ENCODE measurements at places on chromosomes 6 and 20. TPM values are rescaled to one million over a fixed set of nuclear protein-coding genes. Genes with fewer than 3 reads are reported as not detected.

GRCh38 chr6:12039540-12040459, 27.7 kb downstream of the HIVEP1 start:
- DNase-seq = no peak
- no peak overlapping the region for H3K4me3 ChIP-seq
- no peaks in the 10 kb centered on the region for H3K27me3 ChIP-seq
- H3K36me3 ChIP-seq = peaks cover 59% of the 10 kb centered on the region
- peaks cover 50% of the 10 kb centered on the region for H3K4me1 ChIP-seq

GRCh38 chr6:28635547-28636158, 110.0 kb downstream of the GPX5 start:
- H3K36me3 ChIP-seq = peaks cover 2% of the 10 kb centered on the region
- no peak overlapping the region for H3K27ac ChIP-seq
- no peak for DNase-seq
- H3K27me3 ChIP-seq = peaks cover 59% of the 10 kb centered on the region

GRCh38 chr6:15145821-15146220, 100.0 kb upstream of the JARID2 start:
- H3K27me3 ChIP-seq = no peaks in the 10 kb centered on the region
- peaks cover 2% of the 10 kb centered on the region for H3K4me1 ChIP-seq
- no peaks in the 10 kb centered on the region for H3K36me3 ChIP-seq
- no peak overlapping the region for H3K27ac ChIP-seq
- H3K4me3 ChIP-seq = no peak overlapping the region
- no peak for DNase-seq

LPA gene
- not detected for total RNA-seq

OPN5 gene
- total RNA-seq = not detected

SIRPB1 gene
- 1.6 TPM for total RNA-seq

- no peak for DNase-seq
- no peak overlapping the region for H3K4me3 ChIP-seq
- no peak overlapping the region for H3K27ac ChIP-seq
- H3K27me3 ChIP-seq = peaks cover 24% of the 10 kb centered on the region
Measured at GRCh38 chr6:139635401-139636130, 261.1 kb upstream of the CITED2 start.

PI3 gene
- not detected for total RNA-seq

CASS4 gene
- 4.6 TPM for total RNA-seq

DNA sequence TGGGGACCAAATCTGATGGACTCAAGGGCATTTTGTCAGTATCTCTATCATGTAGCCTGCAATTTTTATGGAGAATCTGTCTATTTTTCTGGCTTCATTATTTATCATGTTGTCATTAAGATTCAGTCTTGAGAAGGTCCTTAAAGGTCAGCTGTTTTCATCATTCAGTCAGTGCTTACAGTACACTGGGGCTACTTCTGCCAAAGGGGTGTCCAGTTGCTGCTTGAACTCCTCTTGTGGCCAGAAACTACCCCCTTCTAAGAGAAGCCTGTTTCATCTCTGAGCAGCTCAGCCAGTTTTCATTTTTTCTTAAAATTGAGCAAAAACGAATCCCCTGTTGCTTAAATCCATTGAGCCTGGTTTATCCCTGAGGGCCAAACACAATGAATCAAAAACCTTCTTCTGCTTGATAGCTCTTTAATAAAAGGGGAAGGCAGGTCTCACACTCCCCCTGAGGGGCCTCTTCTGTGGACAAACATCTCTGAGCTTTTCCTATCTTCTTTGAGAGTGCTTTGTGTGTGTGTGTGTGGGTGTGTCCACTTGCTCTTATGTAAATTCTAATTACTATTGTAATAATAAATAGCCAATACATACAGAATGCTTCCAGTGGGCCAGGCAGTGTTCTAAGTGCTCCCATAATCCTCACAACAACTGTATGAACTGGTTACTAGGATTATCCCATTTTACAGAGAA, 172.2 kb downstream of the PLCB1 start:
- H3K4me1 ChIP-seq = peaks cover 4% of the 10 kb centered on the region
- no peak overlapping the region for H3K27ac ChIP-seq
- H3K27me3 ChIP-seq = peaks cover 6% of the 10 kb centered on the region
- H3K4me3 ChIP-seq = no peak overlapping the region
- no peaks in the 10 kb centered on the region for H3K36me3 ChIP-seq

DNA sequence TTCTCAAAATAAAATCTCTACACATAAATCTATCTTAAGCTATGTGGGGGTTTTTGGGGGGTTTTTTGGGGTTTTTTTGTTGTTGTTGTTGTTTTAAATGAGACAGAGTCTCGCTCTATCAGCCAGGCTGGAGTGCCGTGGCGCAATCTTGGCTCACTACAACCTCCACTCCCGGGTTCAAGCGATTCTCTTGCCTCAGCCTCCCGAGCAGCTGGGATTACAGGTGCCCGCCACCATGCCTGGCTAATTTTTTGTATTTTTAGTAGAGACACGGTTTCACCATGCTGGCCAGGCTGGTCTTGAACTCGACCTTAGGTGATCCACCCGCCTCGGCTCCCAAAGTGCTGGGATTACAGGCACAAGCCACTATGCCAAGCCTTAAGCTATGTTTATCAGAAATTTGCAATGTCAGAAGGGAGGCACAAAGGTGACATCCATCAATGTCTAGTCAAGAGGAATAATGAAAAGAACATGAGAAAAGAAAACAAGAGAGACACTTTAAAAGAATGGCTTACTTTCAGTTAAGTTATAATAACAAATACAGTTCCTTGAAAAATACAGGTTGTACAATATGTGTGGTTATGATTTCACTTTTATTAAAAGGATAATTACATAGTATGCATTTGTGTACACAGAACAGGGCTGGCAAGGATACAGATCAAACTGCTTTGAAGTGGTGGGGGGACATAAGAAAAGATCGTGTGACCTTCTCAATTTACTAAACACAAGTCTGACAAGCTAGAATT, 28.6 kb downstream of the SLC23A2 start:
- H3K4me1 ChIP-seq = peaks cover 17% of the 10 kb centered on the region
- peak overlapping the region; percentile 85 for H3K27ac ChIP-seq
- H3K4me3 ChIP-seq = peak overlapping the region; percentile 69
- no peaks in the 10 kb centered on the region for H3K27me3 ChIP-seq
- peaks cover 24% of the 10 kb centered on the region for H3K36me3 ChIP-seq

- H3K36me3 ChIP-seq = peaks cover 15% of the 10 kb centered on the region
- no peaks in the 10 kb centered on the region for H3K27me3 ChIP-seq
- no peak overlapping the region for H3K27ac ChIP-seq
- peak; percentile 28 for DNase-seq
Measured at GRCh38 chr20:7770578-7770977, 169.7 kb downstream of the HAO1 start.

SYCP2L gene
- total RNA-seq = 0.11 TPM

ZGPAT gene
- total RNA-seq = 29.0 TPM

GRCh38 chr6:132813173-132813856, 1.1 kb upstream of the RPS12 start:
- H3K36me3 ChIP-seq = peaks cover 43% of the 10 kb centered on the region
- peak; percentile 30 for DNase-seq
- H3K27me3 ChIP-seq = peaks cover 24% of the 10 kb centered on the region
- H3K27ac ChIP-seq = peak overlapping the region; percentile 95

TBXT gene
- total RNA-seq = not detected

GRCh38 chr6:112145080-112145573, 57.7 kb downstream of the FAM229B start:
- no peaks in the 10 kb centered on the region for H3K4me1 ChIP-seq
- H3K27ac ChIP-seq = no peak overlapping the region
- H3K36me3 ChIP-seq = no peaks in the 10 kb centered on the region
- peaks cover 15% of the 10 kb centered on the region for H3K27me3 ChIP-seq

ACTL10 gene
- 2.6 TPM for total RNA-seq

PSORS1C2 gene
- not detected for total RNA-seq

PCSK2 gene
- total RNA-seq = not detected

BRPF3 gene
- 20.2 TPM for total RNA-seq

- no peak overlapping the region for H3K27ac ChIP-seq
- no peak for DNase-seq
- H3K4me3 ChIP-seq = no peak overlapping the region
Measured at GRCh38 chr6:93964321-93964720, 545.0 kb upstream of the EPHA7 start.

BFSP1 gene
- 0.51 TPM for total RNA-seq

FAM162B gene
- not detected for total RNA-seq

- peaks cover 1% of the 10 kb centered on the region for H3K27me3 ChIP-seq
- peak overlapping the region; percentile 100 for H3K27ac ChIP-seq
- peak overlapping the region; percentile 100 for H3K4me3 ChIP-seq
- H3K4me1 ChIP-seq = peaks cover 47% of the 10 kb centered on the region
- no peak for DNase-seq
- H3K36me3 ChIP-seq = peaks cover 27% of the 10 kb centered on the region
Measured at GRCh38 chr6:100880149-100880852, 828 bp downstream of the ASCC3 start.

DNA sequence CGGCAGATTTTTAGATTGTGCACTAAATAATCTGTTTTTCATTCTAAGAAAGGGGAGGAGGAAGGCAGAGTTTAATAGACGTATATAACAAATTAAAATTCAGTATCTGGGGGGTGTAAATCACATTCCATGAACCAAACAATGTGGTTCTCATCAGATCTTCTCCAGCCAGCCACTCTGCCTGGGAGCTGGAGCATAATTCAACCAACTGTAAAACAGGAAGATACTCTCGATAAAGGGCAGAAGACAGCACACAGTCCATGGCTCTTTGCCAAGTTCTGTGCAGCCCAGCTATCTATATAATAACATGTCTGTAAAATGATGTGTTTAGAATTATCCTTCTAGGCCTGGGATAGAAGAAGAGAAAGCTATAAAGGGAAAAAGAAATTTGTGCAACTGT, 289.9 kb upstream of the ZFP64 start:
- DNase-seq = no peak
- H3K27me3 ChIP-seq = no peaks in the 10 kb centered on the region
- H3K27ac ChIP-seq = no peak overlapping the region
- H3K36me3 ChIP-seq = no peaks in the 10 kb centered on the region
- no peaks in the 10 kb centered on the region for H3K4me1 ChIP-seq

- no peaks in the 10 kb centered on the region for H3K27me3 ChIP-seq
- H3K27ac ChIP-seq = no peak overlapping the region
- peaks cover 10% of the 10 kb centered on the region for H3K4me1 ChIP-seq
- no peak overlapping the region for H3K4me3 ChIP-seq
- DNase-seq = no peak
- peaks cover 26% of the 10 kb centered on the region for H3K36me3 ChIP-seq
Measured at GRCh38 chr6:118507636-118508035, 40.5 kb upstream of the PLN start.

DNA sequence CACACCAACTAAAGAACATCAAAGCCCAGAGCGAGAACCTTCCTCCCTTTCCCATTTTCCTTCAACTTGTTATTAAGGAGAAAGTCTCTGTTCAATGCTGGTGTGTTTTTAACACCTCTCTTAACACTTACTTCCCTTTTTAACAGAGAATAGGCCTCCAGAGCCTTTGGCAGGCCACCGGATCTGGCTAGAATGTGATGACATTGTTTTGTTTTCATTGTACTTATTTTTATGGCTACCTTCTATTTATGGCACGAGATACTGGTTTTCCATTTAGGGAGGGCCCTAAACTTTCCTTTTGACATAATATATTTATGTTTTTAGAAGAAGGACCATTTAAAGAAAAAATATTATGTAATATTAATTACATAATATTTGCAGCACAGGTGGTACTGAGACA, 21.6 kb downstream of the TCF15 start:
- no peaks in the 10 kb centered on the region for H3K36me3 ChIP-seq
- H3K4me3 ChIP-seq = no peak overlapping the region
- H3K27me3 ChIP-seq = peaks cover 13% of the 10 kb centered on the region

GRCh38 chr20:48708630-48709029, 119.2 kb downstream of the PREX1 start:
- peaks cover 24% of the 10 kb centered on the region for H3K4me1 ChIP-seq
- DNase-seq = no peak
- no peak overlapping the region for H3K27ac ChIP-seq
- H3K4me3 ChIP-seq = no peak overlapping the region
- H3K36me3 ChIP-seq = peaks cover 45% of the 10 kb centered on the region
- H3K27me3 ChIP-seq = no peaks in the 10 kb centered on the region

FOXO3 gene
- total RNA-seq = 4.7 TPM

C20orf202 gene
- not detected for total RNA-seq

DNA sequence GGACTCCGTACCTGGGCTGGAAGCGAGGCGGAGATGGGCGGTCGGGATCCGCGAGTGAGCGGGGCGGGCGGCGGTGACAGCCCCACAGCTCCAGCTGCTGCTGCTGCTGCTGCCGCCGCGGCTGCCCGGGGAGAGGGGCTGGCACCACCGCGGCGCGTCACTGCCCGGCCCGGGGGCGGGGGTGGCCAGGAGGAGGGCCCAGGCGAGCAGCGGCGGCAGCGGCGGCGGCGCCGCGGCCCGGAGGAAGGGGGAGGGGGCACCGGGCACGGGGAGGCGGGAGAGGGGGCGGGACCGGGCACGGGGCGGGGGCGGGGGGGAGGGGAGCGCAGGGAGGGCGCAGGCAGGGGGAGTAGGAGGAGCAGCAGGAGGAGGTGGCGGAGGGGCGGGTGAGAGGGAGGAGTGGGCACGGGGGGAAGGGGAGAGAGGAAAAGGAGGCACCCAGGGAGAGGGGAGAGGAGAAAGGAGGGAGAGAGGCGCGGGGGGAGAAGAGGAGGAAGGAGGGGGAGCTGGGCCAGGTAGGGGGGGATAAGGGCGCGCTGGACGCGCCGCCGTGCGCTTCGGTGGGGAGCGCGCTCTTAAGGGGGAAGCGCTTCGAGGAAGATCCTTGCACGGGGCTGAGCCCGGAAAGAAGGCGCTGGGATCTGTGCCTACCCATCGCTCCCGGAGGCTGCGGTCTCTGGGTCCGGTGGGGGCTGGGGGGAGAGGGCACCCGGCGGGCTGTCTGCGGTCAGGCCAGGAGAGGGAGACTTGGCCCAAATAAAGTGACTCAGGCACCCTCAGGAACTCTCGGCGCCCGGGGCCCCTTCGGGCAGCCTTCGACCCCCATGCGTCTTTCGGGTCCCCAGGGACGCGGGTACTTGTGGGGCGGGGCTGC, 101.5 kb downstream of the NOL4L start:
- DNase-seq = peak; percentile 28
- no peaks in the 10 kb centered on the region for H3K27me3 ChIP-seq
- H3K36me3 ChIP-seq = peaks cover 15% of the 10 kb centered on the region
- H3K4me3 ChIP-seq = peak overlapping the region; percentile 79
- peaks cover 9% of the 10 kb centered on the region for H3K4me1 ChIP-seq

DNA sequence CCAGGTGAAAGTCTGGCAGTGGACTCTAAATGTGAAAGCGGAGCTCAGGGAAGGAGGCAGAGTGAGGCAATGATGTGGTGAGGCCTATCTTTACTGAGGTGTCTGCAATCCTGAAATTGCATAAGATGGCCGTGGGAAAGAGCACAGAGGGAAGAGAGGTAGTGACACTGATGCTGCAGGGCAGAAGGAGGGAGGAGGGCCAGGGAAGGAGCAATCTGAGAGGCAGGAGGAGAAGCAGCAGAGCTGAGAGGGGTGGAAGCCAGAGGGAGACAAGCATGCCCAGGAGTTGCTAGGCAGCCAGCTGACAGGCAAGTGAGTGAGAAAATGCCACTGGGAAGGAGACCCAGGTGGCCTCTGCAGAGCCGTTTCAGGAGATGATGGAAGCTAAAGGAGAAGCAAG, 97.4 kb upstream of the CNR1 start:
- no peak overlapping the region for H3K27ac ChIP-seq
- no peak overlapping the region for H3K4me3 ChIP-seq
- no peaks in the 10 kb centered on the region for H3K4me1 ChIP-seq
- no peaks in the 10 kb centered on the region for H3K36me3 ChIP-seq
- no peak for DNase-seq

Data from activated T-helper 2 cell treated with anti-CD3 and anti-CD28 coated beads, Interferon-gamma antibody, Interleukin-2, Interleukin-4, amounts not matched to agents 10 μg/mL and 5 μg/mL and 100 μg/mL, durations not matched to agents 14 hours and 24 hours and 36 hours (primary cell).